ENCODE measurements at places on chromosomes 4 and X. TPM values are rescaled to one million over a fixed set of nuclear protein-coding genes. Genes with fewer than 3 reads are reported as not detected.

DNA sequence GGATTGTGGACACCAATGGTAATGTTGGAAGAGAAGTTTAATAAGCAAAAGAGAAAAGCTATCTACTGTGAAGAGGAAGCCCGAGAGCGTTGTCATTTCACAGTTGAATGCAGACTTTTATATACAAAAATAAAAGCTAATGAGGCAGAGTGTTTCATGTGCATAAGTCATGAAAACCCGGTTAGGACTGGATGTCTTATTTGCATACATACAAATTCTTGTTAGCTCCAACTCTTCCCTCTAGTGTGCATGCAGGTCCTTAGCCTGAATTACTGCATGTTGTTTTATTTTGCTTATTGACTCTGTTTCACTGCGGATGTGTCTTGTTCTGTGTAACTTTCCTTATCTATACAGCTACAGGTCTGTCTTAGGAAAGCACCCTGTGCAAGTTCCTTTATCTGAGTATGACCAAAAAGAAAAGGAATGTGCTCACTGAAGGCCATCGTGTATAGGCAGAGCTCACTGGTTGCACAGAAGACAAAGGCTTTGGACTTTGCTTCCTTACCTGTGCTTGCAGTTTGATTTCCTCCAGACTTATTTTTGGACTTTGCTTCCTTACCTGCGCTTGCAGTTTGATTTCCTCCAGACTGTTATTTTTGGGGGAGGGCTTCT is 25.1 kb upstream of the UGT2B11 start:
- no peak for DNase-seq
- H3K27ac ChIP-seq: no peak overlapping the region
- H3K4me1 ChIP-seq: no peaks in the 10 kb centered on the region
- no peaks in the 10 kb centered on the region for H3K27me3 ChIP-seq

The BTC gene
- total RNA-seq: 0.74 TPM

GRCh38 chr4:172631832-172632231 is 536.8 kb upstream of the GALNT7 start:
- no peaks in the 10 kb centered on the region for H3K27me3 ChIP-seq
- no peak overlapping the region for H3K4me3 ChIP-seq
- no peak for DNase-seq
- H3K36me3 ChIP-seq: no peaks in the 10 kb centered on the region
- H3K4me1 ChIP-seq: no peaks in the 10 kb centered on the region

DNA sequence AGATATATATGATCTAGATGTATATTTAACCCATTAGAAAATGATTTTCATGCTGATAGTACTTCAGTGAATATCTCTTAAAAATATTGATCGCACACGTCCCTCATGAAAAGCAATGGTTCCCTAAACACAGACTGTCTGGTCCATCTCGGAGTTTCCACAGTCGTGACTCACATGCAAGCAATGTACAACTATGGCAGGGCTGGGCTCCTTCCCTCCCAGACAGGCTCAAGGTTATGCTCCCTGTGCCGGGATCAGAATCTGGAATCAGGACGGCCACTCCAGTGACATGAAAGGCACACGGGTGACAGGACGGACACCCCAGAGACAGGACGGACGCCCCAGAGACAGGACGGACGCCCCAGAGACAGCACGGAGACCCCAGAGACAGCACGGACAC is 40.2 kb upstream of the PPP2R3B start:
- no peak overlapping the region for H3K27ac ChIP-seq
- H3K4me1 ChIP-seq: peaks cover 5% of the 10 kb centered on the region
- no peak for DNase-seq
- H3K27me3 ChIP-seq: no peaks in the 10 kb centered on the region
- H3K4me3 ChIP-seq: no peak overlapping the region
- H3K36me3 ChIP-seq: no peaks in the 10 kb centered on the region

The CORIN gene
- total RNA-seq: 5.4 TPM

Measured in vagina (tissue), 2 donors.